ENCODE measurements at places on chromosomes 1 and 21.

- no peak for DNase-seq
Measured at GRCh38 chr1:247656221-247656875, 23.2 kb downstream of the OR13G1 start.

DNA sequence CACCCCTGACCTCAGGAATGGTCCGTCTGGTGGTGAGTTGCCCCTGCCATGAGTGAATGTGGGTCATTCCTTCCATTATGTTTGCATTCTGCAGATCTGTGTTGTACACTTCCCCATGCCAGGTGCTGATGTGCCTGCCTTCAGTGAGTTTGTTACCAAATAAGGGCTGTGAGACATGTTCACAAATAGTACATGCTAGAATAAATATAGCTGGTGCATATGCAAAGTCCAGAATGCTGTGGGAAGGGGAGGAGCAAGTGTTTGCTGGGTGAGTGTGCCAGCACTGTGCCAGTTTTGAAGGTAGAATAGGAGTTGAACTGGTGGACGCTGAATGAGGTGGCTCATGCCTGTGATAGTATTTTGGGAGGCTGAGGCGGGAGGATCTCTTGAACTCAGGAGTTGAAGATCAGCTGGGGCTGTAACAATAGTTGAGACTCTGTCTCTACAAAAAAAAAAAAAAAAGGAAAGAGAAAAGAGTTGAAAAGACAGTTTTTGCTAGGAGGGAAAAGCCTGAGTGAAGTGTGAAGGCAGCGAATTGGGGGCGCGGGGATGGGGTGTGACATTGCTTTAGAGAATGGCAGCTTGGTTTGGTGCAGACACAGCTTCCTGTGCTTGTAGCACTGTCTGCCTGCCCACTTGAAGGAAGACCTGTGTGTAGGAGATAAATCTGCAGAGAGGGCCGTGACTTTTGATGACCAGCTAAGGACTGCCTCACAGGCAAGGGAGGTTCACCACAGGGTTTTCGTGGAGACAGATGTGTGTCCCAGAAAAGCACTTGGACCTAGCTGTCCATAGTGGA lies 61.1 kb downstream of the LGR6 start:
- DNase-seq, result no peak

GRCh38 chr1:22754106-22754768 lies 43.6 kb downstream of the EPHB2 start:
- no peak for DNase-seq

GRCh38 chr1:117342397-117342796 lies 24.9 kb upstream of the MAN1A2 start:
- no peak for DNase-seq

GRCh38 chr1:211753649-211754251 lies 76.8 kb downstream of the LPGAT1 start:
- DNase-seq, result no peak

- no peak for DNase-seq
Measured at GRCh38 chr1:181658581-181658980, 175.3 kb downstream of the CACNA1E start.
